Stimulated activated CD8-positive, alpha-beta memory T cell treated with anti-CD3 and anti-CD28 coated beads, Interleukin-12 subunit alpha, Interleukin-12 subunit beta, amount 100 ng/mL, for 4 hours (primary cell): ENCODE measurements at places on chromosomes 4 and X.

GRCh38 chr4:186061921-186062320 is 7.0 kb upstream of the TLR3 start:
- DNase-seq: no peak

- no peak for DNase-seq
Observed at GRCh38 chrX:44244008-44244407, 99.5 kb downstream of the EFHC2 start.

DNA sequence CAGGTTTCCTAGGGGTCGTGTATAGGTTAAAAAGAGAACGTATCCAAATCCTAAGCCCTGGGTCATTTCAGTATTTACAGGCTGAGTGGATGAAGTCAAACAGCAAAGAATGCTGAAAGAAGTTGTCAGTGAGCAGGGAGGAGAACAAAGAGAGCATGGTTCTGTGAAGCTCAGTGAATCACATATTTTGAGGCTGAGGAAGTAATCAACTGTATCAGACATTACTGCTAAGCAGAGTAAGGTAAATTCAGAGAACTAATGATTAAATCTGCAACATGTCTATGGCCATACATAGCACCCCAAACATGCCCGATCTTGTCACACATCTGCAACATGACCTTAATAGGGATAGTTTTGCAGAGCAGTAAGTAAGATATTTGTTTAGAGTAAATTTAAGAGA is 1130.3 kb downstream of the RAPGEF2 start:
- DNase-seq: no peak

DNA sequence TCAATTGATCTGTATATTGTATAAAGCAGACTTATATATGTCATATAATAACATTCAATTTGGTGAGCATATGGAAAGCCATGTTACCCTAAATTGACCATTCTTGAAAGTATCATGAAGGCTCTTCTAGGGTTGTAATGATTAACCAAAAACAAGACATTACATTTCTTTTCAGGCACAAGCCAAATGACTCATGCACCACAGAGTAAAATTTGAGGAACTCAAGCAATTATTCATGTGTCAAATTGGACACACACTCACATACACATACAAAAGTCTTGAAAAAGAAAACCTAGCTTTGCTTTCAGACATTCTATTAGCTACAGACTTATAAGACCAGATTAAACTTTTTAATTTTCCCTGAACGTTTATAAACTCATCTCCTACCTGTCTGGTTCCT is 146.5 kb upstream of the PCDH18 start:
- DNase-seq: no peak

DNA sequence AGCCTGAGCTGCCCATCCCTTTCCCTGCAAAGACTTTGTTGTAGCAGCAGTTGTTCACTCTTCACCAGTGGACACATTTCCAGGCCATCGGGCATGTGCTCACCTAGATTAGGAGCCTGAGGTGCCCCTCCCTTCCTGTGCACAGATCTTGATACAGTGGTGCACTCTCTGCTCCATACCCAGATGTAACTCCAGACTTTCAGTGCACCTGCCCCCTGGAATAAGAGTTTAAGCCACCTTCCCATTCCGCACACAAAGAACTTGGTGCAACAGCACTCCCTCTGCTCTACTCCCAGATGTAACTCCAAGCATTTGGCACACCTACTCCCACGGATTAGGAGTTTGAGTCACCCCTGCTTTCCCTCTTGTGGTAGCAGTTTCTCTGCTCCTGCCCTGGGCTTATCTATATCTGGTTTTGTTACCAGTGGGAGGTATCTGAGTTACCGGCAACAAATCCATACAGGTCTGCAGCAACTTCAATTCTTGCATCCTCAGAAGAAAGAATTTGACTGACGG is 36.0 kb upstream of the PLK4 start:
- DNase-seq: no peak

DNA sequence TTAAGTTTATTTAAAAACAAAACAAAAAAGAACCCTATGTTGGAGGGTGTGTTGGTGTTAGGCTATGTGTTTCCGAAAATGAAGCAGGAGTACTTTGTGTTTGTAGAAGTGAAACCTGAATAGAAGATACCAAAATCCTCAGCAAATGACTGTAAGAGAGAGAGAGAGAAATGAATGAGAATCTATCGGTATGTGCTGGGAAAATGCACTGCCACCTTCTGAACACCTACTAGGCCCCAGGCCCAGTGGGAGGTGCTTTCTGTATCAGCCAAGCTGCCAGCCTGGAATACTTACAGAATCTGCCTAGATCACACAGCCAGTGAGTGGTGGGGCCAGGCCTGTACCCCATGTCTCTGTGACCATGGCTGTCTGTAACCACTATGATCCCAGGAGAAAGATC is 14.9 kb upstream of the PIM2 start:
- DNase-seq: no peak

DNA sequence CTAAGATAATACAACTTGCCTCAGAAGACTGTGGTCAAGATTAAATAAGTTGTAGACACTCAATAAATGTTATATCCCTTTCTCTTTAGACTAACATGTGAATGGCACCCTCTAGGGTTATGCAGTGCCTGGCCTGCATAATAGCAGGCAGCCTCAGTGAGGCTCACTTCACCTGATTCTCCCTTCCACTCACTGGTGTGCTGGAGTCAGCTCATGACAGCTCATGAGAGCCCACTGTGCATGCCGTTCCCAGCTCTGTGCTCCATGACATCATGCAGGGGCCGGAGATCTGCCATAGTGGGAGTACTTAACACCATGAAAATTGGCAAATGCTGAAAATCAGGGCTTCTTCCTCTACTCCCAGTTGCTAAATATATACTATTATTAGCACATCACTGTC is 64.5 kb downstream of the TEC start:
- DNase-seq: no peak

DNA sequence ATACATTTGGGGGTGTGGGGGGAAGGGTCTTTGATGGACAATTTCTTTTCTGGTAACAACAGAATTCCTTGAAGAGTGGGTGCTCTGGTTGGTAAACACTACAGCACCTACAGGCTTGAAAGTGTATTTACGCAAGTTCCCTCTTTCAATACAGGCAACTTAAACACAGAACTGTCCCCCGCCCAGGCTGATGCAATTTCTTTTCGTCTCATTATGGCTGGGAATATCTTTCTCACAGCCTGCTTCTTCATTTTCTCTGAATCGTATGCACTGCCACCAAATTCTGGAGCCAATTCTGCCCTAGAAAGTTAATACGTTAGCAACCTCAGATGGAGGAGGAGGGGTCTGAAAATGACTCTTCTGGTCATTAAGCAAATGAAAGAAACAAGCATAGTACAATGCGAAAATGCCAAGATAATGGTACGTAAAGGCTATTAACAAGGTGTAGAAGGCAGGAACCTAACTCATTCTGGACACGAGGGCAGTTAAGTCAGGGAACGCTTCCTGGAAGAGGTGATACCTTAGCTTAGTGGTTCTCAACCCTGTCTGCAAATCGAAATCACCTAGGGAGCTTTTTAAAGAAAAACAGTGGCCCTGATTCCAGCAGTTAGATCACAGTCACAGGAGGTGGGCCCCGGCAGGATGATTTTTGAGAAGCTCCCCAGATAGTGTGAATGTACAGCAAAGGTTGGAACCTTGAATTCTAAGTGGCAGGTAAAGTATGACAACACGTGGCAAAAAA is 1.0 kb downstream of the AGA start:
- no peak for DNase-seq

GRCh38 chr4:17055788-17056187 is 157.3 kb upstream of the LDB2 start:
- DNase-seq: no peak

DNA sequence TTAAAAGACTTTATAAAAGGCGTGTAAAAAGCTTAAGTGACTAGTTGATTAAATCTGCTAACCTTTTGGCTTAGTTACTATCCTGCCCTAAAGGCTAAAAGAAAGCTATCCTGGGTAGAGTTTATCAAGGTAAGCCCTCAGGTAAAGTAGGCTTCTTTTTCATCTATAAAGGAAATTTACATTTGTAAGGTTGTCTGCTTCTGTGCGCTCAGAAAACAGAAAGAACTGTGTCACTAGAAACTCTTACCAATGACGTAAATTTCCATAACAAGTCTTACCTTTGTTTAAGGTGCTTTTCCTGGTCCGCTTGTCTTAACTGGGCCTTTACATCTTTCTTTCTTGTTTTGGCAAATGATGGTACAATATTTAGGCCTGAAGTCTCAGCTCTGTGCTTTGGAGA is 37.7 kb upstream of the FGF2 start:
- DNase-seq: no peak

DNA sequence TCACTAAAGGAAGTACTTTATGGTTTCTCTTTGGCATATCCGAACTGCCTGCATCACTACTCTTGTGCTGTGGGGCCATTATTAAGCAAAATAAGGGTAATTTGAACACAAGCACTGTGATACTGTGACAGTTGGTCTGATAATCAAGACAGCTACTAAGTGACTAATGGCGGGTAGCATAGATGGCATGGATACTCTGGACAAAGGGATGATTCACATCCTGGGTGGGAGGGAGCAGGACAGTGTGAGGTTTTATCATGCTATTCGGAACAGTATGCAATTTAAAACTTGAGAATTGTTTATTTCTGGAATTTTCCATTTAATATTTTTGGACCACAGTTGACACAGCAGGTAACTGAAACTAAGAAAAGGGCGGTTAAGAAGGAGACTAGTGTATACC is 52.6 kb upstream of the CITED1 start:
- no peak for DNase-seq

- DNase-seq: no peak
Observed at GRCh38 chr4:75907966-75908365, 5.7 kb upstream of the PPEF2 start.

DNA sequence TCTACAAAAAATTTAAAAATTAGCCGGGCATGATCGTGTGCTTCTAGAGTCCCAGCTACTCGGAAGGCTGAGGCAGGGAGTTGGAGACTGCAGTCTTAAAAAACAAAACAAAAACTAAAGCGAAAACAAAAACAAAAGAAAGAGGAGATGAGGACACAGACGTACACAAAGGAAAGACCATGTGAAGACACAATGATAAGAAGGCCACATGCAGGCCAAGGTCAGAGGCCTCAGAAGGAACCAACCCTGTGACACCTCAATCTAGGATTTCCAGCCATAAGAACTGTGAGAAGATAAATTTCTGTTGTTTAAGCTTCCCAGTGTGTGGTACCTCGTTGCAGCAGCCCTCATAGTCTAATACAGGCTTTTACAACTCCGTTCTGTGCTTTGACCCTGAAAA is 177.0 kb upstream of the ATP6AP2 start:
- no peak for DNase-seq

- DNase-seq: no peak
Observed at GRCh38 chrX:21373637-21374162, 518 bp upstream of the CNKSR2 start.

DNA sequence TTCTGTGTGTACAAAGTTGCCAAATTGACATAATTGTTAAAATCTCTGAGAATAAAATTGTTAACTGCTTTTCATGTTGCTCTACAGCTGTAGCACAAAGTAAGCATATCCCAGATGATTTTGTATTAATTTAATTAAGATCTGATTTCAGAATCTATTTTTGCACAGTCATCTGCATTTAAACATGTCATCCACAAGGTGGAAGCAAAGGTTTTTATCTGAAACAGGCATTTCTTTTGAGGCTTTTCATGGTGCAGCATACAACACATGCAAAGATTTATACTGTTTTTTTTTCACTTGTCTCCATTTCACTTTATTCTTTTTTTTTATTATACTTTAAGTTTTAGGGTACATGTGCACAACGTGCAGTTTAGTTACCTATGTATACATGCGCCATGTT is 51.2 kb downstream of the GC start:
- DNase-seq: no peak

DNA sequence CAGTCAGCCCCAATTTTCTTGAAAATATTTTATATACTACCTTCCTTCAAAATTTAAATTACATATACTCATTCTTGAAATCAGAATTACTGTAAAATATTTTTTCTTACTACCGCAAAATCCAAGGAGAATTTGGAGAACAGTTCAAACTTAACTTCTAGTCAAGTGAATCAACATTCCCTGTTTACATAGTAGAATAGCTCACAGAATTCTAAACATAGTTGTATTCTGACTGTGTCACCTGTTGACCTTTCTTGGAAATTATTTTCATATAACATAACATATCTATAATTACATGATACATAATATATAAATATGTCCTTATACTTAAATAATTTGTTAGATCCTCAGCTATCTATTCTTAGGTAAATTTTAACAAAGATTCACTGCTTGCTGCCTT is 31.0 kb upstream of the FGF5 start:
- DNase-seq: no peak

- DNase-seq: no peak
Observed at GRCh38 chrX:112113460-112113859, 30.9 kb upstream of the TRPC5 start.

- no peak for DNase-seq
Observed at GRCh38 chrX:20066968-20067708, 49.6 kb downstream of the MAP7D2 start.

GRCh38 chr4:108762559-108763225 is at the start of gene ETNPPL:
Gene ETNPPL (minus strand): TSS chr4:108763053. CDS start chr4:108762898, 155 bp downstream.
- no peak for DNase-seq

DNA sequence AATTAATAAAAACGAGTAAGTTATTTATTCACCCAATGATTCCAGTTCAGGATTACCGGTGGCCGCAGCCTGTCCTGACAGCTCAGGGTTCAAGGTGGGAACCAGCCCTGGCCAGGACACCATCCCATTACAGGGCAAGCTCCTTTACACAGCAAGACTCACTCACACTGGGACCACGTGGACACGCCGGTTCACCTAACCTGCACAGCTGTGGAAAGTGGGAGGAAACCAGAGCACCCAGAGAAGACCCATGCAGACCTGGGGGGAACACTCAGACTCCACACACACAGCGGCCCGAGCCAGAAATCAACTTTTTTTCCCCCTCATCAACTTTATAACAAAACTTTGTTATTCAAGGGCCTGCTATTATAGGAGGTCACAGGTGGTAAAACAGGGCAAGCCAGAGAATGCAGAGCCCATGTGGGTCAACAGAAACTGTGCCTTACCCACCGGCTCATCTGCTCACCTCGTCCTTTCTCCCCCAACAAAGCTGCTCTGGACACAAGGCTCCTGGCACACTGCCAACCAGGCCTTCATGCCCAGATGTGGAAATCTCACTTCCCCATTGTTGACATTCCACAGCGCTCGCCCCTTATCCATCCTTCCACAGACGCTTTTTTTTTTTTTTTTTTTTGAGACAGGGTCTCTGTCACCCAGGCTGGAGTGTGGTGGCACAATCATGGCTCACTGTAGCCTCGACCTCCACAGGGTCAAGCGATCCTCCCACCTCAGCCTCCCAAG is 8.0 kb upstream of the ODAPH start:
- DNase-seq: no peak

DNA sequence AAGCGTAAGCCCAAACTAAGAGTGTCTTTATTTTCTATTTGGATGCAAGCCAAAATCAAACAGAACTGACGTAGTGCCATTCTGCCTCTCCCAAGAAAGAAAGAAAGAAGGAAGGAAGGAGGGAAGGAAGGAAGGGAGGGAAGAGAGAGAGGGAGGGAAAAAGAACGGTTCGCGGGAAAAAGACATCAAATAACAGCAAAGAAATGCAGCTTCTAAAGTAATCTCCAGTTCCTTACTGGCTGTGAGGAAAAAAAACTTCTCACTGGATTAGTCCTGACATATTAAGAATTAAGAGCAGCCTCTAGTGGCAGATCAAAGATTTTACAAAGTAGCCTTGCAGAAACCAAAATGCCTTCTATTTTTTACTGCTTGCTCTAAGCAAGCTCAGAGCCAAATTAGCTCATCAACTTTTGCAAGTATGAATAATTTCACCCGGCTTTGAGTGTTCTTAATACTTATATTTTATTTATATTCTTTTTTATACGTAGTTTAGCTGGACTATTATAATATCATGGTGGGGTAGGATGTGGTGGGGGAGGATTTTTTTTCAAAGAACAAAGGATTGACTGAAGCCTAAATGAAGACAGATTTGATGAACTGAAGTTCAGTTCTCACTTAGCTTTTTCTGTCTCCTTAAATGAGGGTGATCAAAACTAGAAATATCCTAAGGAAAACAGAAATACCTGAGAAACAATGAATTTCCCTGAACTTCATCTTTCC is 36.6 kb downstream of the PITX2 start:
- DNase-seq: no peak
